Activated CD8-positive, alpha-beta memory T cell treated with anti-CD3 and anti-CD28 coated beads for 1 hour (primary cell): ENCODE measurements at places on chromosomes 16 and 17.

DNA sequence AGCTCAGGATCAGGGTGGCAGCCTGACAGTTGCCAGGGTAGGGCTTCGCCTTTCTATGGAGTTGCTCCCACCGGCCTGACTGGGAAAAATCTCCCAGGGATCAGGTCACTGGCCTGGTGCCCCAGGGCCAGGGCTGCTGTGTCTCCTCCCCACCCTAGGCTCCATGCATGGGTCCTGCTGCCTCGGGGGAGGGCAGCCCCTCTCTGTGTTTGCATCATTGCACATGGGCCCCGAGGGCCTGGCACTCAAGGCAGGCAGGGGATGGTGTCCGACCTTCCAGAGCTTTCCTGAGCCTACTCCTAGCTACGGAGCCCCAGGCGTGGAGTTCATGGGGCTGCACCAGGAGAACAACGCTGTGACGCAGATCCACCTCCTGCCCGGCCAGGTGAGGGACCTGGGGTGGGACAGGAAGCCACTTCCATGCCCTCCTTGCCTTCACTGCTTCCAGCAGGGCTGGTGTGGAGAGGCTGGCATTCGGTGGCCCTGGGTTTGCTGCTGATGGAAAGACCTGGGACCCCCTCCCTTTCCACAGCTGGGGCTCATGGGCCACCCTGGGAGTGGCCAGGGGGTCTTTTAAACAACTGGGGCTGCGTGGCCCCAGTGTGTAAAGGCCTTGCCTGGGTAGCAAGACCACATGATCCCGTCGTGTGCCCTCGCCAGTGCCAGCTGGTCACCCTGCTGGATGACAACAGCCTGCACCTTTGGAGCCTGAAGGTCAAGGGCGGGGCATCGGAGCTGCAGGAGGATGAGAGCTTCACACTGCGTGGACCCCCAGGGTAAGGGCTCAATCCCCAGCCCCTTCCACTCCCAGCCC, 29.5 kb upstream of the MYO15B start:
- DNase-seq = no peak

DNA sequence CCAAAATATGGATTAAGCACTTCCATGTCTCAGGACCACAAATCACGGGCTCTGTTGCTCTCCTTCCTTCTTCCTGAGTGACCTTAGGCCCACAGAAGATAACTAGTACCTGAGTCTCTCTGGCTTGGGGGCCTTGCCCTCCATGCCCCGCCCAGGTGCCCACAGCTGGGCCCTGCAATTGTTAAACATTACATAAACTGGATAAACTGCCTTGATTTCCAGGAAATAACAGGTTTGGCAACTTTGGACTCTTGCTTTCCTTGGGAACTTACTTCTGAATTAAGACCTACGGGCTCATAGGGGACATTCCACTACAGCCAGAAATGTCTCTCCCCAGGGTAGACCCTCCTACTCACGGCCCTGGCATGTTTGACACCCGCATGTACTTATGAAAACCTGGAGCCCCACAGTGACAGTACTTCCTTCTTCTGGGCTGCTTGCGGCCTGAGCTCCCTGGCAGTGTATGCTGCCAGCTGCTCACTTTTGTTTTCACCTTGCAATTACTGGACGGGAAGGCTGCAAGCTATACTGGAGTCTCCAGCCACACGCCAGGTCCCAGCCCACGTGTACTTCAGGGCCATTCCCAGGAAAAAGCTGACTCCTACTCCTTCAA, 2.3 kb upstream of the UBALD2 start:
- no peak for DNase-seq

DNA sequence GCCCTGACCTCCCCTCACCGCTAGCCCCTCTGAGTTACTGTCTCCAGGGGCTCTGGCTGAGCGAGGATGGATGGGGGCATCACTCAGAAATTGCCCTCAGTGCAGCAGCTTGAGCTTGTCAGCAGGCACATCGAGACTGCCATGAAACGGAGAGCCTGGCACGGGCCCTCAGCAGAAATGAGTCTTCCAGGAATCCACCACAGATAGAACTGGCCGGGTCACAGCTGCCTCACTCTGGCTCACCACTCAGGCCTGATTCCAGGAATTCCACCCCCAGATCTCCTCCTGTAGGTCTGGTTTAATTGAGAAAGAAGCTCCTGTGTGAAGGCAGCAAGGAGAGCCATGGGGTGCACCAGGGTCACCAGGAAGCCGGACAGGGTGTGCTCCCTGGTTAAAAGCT, 85.5 kb downstream of the GSG1L start:
- no peak for DNase-seq

- DNase-seq = no peak
Measured at GRCh38 chr17:72640415-72641165, 451.9 kb downstream of the SLC39A11 start.

GRCh38 chr17:37373530-37374159, 2.1 kb upstream of the C17orf78 start:
- no peak for DNase-seq

DNA sequence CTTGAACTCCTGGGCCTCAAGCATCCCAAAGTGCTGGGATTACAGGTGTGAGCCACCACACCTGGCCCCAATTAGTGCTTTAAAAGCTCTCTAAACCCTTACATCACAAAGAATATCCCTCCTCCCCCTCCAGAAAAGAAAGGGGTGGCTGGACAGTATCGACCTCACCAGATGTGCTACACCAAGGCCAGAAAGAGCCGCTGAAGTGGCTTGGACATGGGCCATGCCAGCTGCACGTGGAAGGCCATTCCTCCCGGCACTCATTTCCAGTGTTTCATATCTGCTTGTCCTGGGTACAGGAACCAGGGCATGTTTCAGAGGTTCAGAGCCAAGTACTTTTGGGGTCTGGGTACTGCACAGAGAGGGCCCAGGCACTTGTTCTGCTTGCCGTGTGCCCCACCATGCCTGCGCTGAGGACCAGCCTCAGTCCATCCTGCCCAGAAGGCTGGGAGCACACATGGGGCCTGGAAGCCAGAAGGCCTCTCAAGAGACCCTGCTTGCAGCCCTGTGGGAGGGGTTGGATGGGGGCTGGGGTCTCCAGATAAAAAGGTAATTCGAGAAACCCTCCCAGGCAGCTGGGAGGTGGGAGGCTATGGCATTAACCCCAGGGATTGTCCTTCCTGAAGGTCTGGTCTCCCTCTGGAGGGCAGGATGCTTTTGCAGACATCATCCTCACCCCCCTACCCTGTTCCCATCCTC, 3.5 kb upstream of the SRRM2 start:
- no peak for DNase-seq

GRCh38 chr16:59614466-59615240, 880.5 kb upstream of the GOT2 start:
- DNase-seq = no peak

DNA sequence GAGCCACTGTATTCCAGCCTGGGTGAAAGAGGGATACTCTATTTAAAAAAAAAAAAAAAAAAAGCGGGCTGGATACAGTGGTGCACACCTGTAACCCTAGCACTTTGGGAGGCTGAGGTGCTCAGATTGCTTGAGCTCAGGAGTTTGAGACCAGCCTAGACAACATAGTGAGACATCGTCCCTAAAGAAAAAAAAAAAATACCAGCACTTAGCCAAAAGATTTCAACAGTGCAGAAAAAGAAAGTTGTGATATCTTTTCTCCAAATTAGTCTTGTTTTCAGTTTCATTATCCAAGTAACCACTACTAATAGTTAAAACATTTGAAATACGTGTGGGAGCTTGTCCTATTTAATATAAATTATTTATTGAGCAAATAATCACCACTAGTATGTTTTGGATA, 48.7 kb downstream of the TENT4B start:
- no peak for DNase-seq

GRCh38 chr16:25951999-25952398, 260.2 kb downstream of the HS3ST4 start:
- DNase-seq = no peak

DNA sequence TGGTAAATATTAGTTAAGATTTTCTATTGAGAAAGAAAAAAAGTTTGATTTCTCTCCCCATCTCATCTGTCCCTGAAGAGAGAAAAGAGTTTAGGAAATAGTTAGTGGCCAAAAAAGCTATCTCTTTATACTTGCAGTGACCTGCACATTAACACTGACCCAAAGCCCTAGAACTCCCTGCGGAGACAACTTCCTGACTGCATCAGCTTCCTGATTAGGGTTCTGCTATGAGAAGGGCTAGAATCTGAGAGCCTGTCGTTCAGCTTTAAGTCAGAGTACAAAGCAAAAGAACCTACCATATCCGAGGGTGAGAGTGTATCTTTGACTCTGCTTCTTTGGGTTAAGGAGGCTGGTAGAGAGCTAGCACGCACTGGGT, 24.7 kb downstream of the LIMD2 start:
- DNase-seq = no peak

GRCh38 chr16:77332792-77333191, 102.0 kb downstream of the ADAMTS18 start:
- DNase-seq = no peak

DNA sequence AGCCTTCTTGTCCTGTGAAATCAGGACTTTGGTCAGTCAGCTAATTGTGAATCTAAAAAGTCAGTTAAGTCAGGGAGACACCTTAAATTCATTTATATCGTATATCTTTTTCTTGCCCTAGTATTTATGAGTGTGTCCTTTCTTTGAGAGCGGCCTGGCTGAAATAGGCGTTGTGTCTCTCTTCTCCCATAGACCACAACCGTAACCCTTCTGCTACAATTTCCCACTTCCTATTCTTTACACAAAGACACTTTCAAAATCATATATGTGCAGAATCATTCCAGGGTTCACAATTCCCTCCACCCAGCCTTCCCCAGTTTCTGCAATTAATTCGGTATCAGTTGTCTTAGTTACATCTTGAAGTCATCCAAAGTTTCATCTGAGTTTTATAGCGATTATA, 14.0 kb upstream of the COTL1 start:
- DNase-seq = no peak

DNA sequence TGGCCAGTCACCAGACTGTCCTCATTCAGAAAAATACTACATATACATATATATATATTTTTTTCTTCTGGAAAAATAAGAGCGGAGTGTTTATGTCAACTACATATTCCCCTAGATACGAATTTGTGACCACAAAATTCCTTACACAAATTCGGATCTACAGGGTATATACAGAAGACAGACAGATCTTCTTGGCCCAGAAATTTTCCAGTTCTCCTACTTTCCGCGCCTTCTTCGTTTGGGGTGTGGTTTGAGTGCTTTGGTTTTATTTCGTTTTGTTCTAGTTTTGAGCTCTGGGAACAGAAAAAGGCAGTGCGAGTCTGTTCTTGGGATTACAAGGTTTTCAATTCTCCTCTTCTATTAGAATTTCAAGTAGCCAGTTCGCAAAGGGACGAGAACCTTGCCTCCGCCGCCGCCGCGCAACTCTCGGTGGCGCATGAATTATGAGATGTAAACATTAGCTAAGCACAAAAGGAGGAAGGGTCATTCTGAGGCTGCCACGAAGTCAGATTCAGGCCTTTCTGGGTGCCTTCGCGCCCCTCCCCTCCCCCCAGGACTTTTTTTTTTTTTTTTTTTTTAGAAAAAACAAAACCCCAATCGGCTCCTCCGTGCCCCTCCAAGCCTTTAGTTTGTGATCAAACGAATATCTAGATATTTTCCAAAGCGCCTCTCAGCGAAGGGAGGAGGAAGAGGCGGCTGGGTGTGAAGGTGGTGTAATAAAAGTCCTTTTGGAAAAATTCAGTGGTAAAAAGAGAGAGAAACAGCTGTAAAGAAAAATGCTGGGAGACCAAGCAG, 1.8 kb upstream of the HOXB4 start:
- DNase-seq = no peak

- no peak for DNase-seq
Measured at GRCh38 chr17:44760474-44761308, 1.9 kb downstream of the ADAM11 start.

DNA sequence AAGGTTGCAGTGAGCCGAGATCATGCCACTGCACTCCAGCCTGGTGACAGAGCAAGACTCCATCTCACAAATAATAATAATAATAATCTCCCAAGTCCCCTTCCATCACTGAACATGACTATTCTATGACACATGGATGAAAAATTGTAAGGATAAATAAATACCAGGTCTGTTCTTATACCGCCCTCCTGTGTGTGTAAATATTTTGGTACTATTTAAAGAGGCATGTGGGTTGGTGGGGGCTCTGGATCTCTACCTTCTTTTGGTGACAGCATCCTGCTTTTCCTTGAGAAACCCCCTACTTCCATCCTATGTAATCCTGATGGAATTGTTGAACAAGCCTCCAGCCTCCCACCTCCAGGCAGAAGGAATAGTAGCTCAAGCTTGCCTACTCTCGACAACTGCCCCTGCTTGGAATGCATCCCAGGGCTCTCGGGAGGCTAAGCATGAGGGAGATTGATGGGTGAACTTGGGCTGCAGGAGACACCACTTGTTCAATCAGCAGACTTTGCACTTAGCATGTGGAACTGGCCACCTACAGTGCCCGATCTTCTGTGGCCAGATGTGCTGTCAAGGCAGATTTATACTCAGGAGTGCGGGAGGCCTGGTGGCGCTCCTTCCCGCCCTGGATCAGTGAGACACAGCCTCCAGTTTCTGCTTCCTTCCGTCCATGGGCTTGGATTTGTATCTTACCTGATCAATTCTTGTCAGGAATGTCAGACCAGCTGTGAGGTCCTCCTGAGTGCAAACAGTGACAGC, 287.4 kb downstream of the SLC39A11 start:
- DNase-seq = no peak

- no peak for DNase-seq
Measured at GRCh38 chr16:84055366-84055765, 12.8 kb upstream of the SLC38A8 start.

DNA sequence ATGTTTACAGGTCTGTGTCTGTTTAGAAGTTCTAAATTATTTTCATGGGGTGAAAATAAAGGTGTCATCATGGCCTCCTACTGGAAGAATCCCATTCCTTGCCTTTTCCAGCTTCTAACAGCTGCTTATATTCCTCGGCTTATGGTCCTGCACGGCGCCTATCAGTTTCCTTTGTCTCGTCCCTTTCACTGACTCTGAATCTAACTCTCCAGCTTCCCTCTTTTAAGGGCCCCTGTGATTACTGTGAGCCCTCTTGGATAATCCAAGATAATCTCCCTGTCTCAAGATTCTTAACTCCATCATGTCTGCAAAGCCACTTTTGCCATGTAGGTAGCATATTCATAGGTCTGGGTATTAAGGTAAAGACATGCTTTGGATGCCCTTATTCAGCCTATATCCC, 441.0 kb upstream of the ERCC4 start:
- no peak for DNase-seq

DNA sequence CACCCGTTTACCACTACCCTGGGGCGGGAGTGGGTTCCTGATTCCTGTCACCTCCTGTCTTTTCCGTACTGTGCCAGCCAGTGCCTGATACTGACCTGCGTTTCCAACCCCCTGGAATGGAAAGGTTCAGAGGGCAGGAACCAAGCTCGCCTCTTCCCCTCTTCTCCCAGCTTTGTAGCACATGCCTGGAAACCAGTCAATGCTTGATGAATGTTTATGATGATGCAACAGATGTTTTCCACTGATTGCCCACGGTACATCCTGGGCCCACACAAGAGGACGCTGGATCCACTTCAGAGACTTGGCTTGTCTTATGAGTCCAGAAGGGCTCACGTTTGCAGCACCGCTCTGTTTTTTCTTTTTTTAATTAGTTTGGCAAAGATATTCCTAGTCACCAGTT, 262.0 kb downstream of the CPPED1 start:
- no peak for DNase-seq

- no peak for DNase-seq
Measured at GRCh38 chr17:44424828-44425461, 35.5 kb upstream of the ITGA2B start.

GRCh38 chr17:8443756-8444155, 8.1 kb downstream of the NDEL1 start:
- no peak for DNase-seq
